ENCODE measurements at places on chromosomes 5 and 9. TPM values are rescaled to one million over a fixed set of nuclear protein-coding genes. Genes with fewer than 3 reads are reported as not detected.

- peak; percentile 67 for DNase-seq
Observed at GRCh38 chr5:79020861-79021561, 35.9 kb upstream of the ARSB start.

- DNase-seq = no peak
Observed at GRCh38 chr9:132182314-132183091, 20.6 kb downstream of the NTNG2 start.

FBP1 gene
- 231 TPM for total RNA-seq

GRCh38 chr5:136814619-136815378, 449.5 kb upstream of the TRPC7 start:
- DNase-seq = no peak

Measured in ureter (tissue), 1 donor.